ENCODE measurements at places on chromosomes 3 and 15. TPM values are rescaled to one million over a fixed set of nuclear protein-coding genes. Genes with fewer than 3 reads are reported as not detected.

The MED12L gene
- total RNA-seq = 24.0 TPM

DNA sequence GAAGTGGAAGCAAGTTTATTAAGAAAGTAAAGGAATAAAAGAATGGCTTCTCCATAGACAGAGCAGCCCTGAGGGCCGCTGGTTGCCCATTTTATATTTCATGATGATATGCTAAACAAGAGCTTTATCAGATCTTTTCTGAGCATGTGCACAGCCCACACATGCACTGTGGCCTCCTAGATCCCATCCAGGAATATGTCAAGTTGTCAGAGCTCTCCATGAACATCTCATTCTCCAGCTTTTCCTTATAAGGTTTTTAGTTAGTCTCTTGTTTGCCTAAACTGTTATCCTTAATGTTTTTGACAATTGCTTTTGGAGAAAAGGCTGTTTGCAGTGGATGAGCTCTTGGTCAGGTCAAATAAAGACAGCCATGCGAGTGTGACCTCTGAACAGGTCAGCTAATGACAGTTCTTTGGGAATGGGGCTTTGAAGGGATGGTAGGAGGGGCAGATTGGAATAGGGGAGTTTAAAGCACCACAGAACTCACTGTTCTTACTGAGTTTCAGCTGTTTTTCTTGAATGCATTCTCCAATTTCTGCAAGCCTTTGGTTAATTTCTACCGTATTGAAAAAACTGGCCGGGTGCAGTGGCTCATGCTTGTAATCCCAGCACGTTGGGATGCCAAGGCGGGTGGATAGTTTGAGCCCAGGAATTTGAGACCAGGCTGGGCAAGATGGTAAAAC is 69.4 kb upstream of the CRTC3 start:
- no peak for DNase-seq

DNA sequence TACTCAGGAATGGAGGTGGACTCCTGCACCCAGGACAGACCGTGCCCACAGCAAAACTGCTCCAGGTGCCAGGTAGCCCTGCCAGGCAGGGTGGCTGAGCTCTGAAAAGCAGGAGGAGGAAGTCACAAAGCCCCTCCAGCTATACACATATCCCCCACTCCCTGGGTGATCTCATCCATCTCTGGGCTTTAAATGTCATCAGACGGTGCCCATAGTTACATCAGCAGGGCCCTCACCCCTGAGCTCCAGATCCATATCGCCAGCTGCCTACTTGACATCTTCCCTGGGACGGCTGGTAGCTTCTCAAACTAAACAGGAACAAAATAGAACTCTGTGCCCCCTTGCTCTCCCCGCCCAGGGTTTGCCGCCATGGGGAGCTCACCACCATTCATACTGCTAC is 87.7 kb downstream of the MEGF11 start:
- DNase-seq = no peak

- no peak for DNase-seq
Measured at GRCh38 chr3:131075632-131076328, 49.1 kb downstream of the NEK11 start.

DNA sequence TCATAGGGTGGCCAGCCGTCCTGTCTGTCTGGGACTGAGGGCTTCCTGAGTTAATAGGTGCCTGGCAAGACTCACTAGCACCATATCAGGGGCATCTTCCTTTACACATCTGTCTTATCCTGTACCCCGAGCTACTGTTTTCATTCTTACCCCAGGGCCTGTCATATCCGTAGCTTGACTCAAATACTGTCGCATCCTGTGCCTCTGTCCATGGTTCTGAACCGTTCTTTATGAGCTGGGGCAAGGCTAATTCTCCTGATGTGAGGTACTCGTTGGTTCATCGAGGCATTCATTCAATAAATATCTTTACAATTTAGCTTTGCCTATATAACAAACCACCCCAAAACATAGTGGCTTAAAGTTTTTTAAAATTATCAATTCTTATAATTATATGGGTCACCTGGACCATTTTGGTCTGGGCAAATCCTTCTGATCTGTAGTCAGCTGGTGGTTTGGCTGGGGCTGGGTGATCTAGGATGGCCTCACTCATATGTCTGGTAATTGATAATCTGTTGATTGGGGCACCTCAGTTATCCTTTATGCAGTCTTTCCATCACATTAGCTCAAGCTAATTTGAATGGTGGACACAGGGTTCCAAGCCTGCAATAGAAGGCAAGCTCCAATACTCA is 121.2 kb downstream of the TLE3 start:
- no peak for DNase-seq

DNA sequence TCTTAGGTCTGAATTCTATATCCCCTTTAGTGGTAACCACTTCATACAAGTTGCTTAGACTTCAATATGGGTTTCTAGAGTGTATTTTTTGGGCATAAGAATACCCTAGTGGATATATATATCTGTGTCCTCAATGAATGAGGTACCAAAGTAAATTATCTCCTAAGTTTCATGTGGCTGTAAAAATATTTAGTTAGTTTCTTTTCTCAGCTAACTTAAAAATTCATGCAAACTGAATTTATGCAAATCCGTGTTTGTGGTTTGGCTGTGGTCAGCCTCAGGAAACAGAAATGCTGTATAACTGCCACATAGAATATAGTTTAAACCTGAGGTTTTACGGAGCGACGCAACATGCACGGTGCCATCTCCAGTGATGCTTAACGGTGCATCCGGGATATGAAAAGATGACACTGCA is 80.3 kb downstream of the PEX5L start:
- DNase-seq = no peak

GRCh38 chr15:56886363-56886931 is 32.0 kb upstream of the TCF12 start:
- DNase-seq = no peak
